Panc1 (cell line): ENCODE measurements at places on chromosomes 3 and 15.

DNA sequence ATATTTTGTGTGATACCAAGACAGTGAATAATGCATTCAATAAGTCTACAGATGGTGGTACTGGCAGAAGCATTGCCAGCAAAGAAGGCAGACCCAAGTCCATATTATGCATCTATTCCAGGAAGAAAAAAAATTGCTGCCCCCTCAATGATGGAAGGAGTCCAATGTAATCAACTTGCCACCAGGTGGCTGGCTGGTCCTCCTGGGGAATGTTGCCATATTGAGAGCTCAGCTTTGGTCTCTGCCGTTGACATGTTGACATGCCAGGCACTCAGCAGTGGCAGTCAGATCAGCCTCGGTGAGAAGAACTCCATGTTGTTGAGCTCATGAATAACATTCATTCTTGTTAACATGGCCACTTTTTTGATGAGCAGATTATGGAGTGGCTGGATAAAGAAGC is 298.5 kb downstream of the IGSF11 start:
- DNase-seq, result no peak

DNA sequence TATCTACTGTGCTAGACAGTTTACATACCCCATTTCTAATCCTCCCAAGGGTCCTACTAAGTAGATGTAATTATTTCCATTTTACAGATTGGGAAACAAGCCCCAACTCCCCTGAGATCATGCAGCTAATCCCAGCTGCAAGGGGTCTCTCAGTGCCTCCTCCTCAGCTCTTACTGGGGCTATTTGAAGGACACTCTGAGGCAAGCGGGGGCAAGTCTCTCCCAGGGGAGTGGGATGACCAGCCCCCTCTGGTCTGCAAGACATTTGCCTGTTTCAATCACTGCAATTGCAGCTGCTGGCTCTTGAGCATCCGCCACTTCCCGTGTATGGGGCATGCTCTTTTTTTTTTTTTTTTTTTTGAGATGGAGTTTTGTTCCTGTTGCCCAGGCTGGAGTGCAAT is 11.4 kb downstream of the LAMP3 start:
- no peak for DNase-seq

- no peak for DNase-seq
Measured at GRCh38 chr3:127690106-127690505, 17.4 kb downstream of the ABTB1 start.

GRCh38 chr3:24151594-24151993 is 206.5 kb downstream of the NR1D2 start:
- no peak for DNase-seq

DNA sequence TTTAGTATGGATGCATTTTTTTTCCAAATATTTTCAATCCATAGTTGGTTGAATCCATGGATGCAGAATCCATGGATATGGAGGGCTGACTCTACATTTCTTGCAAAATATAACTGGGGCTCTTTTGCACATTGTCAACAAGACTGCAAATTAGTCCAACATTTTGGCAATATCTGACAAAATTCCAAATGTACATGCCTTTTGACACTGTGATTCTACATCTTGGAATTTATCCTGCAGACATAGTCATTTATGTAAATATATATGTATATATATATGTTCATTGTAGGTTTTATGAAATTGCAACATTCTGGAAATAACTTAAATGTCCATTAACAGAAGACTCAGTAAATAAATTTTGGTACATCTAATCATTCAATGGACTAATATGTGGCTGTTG is 203.0 kb downstream of the THRB start:
- DNase-seq, result no peak

DNA sequence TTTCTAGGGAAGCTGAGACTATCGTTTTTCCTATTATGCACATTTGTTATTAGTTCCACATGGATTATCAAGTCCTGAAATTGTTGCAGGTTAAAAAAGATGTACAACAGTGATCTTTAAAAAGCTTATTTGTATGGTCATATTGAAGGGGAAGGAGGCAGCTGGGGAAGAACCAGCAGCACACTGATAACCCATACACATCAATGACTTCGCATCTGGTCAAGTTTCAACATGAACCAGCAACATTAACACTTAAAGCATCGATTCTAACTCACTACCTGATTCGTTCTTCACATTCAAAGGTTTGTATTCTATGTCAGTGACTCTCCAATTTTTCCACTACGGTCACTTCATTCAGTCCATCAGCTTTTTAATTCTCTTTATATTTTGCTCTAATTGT is 56.4 kb downstream of the NCEH1 start:
- DNase-seq, result no peak

DNA sequence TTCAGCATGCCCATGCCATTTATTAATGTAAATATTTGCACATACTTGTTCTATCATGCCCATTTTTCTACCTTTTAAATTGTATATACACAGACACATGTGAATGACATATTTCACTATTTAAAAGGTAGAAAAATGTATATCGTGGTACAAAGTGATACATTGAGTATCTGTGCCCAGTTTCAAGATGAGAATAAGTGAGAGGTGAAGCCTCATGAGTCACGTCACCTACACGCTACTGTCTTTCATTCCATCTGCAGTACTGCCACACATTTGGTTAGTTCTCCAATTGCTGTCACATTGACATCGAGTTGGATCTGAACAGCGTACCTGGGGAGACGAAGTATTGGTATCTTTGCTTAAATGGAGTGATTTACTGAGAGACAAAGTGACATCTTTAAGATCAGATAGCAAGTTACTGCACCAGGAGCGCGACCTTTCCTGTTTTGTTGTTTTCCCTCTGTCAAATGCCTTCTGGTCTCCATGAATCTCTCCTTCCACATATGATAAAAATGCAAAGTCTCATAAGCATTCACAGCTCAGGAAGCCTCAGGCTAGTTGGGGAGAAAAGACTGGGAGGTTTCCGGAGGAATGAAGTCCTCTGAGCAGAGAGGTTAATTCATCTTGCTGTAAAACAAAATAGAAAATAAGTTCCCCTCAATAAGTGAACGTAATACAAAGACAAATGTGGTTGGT is 12.0 kb downstream of the GREM1 start:
- DNase-seq, result no peak

GRCh38 chr3:142846779-142847577 is 41.9 kb downstream of the PCOLCE2 start:
- DNase-seq, result no peak

GRCh38 chr3:3286014-3286413 is 106.5 kb upstream of the CRBN start:
- DNase-seq, result no peak

GRCh38 chr15:57031605-57032004 is 113.2 kb downstream of the TCF12 start:
- no peak for DNase-seq

GRCh38 chr3:181696626-181697230 is 15.0 kb upstream of the SOX2 start:
- no peak for DNase-seq

DNA sequence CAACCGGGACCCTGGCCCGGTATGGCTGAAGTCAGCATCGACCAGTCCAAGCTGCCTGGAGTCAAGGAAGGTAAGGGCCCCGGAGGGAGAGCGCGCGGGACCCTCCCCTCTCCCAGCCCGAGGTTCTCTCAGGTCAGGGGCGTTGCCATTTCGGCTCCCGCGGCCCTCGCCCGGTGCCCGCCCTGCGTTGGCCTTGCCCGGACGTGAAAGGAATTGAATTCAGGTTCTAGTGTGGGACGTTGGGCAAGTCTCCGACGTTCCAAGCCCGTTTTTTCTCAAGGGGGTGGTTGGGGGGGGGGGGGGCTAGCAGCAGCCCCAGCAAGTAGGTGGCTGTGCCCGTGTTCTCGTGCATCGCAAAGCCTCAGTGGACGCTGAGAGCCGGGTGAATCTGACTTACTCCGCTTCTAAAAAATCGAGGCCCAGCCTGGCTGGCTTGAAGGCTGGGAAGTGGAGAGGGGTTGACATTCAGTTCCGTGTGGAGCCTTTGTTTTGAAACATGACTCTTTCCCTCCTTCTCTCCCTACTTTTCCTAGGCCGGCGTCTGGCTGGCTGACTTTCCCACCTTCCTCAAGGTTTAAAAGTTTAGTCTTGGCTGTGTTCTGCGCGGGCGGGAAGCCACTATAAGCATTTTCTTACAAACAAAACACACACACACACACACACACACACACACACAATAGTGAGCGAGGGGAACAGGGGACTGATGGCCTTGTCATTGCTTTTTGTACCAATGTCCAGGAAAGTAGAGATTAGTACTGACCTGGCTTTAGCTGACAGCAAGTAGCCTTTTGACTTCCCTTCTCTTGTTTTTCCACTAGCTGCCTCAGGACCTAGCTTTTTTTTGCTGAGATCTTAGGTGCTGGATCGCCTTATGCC is at the start of gene UTS2B:
Gene UTS2B, minus strand, starts transcription at position 873 of the 876 bp plus-strand sequence. CDS start 48,337 bp downstream, outside the sequence.
- no peak for DNase-seq

DNA sequence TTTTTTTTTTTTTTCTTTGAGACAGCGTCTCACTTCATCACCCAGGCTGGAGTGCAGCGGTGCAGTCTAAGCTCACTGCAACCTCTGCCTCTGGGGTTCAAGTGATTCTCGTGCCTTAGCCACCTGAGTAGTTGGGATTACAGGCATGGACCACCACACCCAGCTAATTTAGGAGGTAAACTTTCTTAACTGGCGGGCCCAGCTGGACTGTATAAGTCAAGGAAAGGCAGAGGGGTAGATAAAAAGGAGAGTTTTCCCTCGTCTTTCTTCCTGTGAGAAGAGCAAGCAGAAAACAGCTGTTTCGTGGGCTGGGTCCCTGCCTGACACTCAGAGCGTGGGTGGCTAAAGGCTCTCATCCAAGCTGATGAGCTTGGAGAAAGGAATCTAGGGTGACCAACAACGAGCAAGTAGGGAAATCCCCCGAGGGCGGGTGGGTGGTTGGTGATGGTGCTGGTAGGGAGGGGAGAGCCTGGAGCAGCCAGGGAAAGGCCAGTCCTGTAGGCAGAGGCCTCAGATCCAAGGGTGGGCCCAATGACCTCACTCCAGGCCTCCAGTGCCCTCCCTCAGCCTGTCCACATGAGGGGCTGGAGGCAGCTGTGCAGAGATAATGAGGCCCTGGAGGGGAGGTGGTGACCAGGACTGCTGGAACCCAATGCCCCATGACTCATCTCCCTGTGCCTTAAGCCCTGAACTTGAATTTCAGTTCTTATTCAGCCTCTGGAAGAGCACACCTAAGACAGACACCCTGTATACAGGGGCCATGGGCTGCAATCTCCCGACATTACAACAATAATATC is 43.1 kb upstream of the LIMD1 start:
- DNase-seq, result no peak

- DNase-seq, result no peak
Measured at GRCh38 chr3:139814646-139815045, 120.3 kb upstream of the CLSTN2 start.

DNA sequence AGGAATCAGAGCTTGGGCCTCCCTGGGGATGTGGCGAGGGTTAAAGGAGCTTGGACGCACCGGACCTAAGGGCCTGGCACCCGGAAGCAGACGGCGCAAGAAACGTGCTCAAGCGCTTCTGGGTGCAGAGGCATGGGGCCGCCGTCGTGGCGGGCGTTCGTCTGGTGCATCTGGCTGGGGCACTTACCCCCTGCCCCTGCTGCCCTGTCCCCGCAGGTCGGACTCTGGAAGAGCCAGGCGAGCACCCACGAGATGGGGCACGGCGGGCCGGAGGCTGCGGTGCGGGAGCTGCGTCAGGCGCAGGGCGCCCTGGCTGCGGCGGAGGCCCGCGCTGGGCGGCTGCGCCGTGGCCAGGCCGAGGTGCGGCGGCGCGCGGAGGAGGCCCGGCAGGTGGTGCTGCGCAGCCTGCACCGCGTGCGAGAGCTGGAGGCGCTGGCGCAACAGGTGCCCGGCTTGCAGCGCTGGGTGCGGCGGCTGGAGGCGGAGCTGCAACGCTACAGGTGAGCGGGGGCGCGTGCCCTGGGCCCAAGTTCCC is 2.5 kb downstream of the EFCC1 start:
- DNase-seq, result no peak

- DNase-seq, result no peak
Measured at GRCh38 chr3:79203144-79203519, 564.7 kb downstream of the ROBO1 start.

GRCh38 chr3:171377859-171378258 is 82.3 kb downstream of the TNIK start:
- no peak for DNase-seq

DNA sequence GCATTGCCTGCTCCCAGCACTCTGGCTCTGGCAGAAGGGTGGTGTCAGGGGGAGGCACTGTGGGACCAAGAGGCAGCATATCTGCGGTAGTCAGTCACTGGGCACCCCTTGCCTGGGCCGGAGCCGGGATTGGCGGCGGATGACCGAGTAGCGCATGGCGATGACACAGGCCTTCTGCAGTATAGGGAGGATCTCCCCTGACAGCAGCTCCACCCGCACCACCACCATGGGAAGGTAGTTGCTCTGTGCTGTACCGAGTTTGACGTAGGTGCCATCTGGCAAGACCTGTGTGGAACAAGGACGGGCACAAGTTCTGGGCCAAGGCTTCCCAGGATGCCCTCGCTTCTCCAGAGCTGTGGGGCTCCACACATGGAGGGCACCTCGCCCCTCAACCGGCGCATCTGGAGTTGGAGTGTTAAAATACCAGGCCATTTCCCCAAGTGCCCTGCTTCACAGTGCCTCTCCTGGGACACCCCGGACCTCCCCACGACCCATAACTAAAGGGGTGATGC is 6.6 kb downstream of the ACOX2 start:
- no peak for DNase-seq

DNA sequence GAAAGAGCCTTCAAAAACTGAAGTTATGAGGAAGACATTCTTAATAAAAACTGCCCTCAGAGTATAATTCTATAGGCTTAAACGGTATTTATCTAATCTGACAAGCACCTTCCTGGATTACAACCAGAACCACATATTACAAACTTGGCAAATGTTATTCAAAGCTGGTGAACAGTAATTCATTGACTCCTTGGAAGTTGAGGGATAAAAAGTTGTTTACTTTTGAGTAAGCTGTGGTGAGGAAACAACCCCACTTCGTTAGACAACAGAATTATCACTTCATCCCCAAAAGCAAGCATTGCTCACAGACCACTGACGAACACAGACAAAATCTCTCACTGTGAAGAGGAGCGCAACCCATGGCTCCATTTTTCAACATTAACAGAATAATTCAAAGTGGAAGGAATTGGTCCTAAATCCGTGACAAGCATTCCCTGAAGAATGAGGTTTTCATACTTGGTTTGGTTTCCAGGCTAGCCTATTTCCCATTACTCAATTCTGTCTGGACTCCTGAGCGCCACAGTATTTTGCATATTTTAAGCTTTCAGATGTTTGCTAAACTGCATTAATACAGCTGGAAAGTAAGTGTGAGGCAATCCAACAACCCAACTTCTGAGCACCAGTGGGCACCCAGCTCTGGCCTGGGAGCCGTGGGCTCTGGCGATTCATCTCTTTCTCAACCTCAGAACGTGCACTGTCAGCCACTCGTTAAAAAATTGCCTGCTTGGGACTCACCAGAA is 32.7 kb downstream of the LRIG1 start:
- DNase-seq, result no peak

- DNase-seq, result no peak
Measured at GRCh38 chr3:104106276-104106675, 1260.4 kb upstream of the ALCAM start.
